ENCODE measurements at places on chromosomes 13 and 19. TPM values are rescaled to one million over a fixed set of nuclear protein-coding genes. Genes with fewer than 3 reads are reported as not detected.

The CCNA1 gene
- not detected for total RNA-seq

The TMC4 gene
- total RNA-seq = 0.55 TPM

The BEST2 gene
- total RNA-seq = not detected

The ZNF177 gene
- 2.2 TPM for total RNA-seq

The ZNF709 gene
- total RNA-seq = 0.48 TPM

The ZNF888 gene
- 3.2 TPM for total RNA-seq

The ZNF134 gene
- 12.0 TPM for total RNA-seq

The TEX29 gene
- total RNA-seq = not detected

The RGCC gene
- total RNA-seq = not detected

The SIGLEC14 gene
- total RNA-seq = not detected

The TSHZ3 gene
- total RNA-seq = 8.0 TPM

The WTIP gene
- total RNA-seq = 29.2 TPM

The SERTAD1 gene
- total RNA-seq = 23.1 TPM

The ZNF419 gene
- total RNA-seq = 9.1 TPM

The MKNK2 gene
- total RNA-seq = 83.8 TPM

The FXYD1 gene
- total RNA-seq = 2.1 TPM

The FLT1 gene
- 113 TPM for total RNA-seq

The CGB8 gene
- total RNA-seq = 0.82 TPM

The MISP gene
- total RNA-seq = not detected

The CYSLTR2 gene
- total RNA-seq = not detected

The TNFRSF19 gene
- 7.3 TPM for total RNA-seq

The JUNB gene
- 92.0 TPM for total RNA-seq

The CPB2 gene
- not detected for total RNA-seq

The PHLDB3 gene
- 8.6 TPM for total RNA-seq

The APOC4 gene
- not detected for total RNA-seq

The CNFN gene
- not detected for total RNA-seq

The LYPD3 gene
- not detected for total RNA-seq

The PTPRH gene
- total RNA-seq = 0.39 TPM

The RFX2 gene
- 7.0 TPM for total RNA-seq

The CCDC70 gene
- not detected for total RNA-seq

The C13orf46 gene
- 1.4 TPM for total RNA-seq

The SGCG gene
- total RNA-seq = not detected

The DNAAF3 gene
- total RNA-seq = 0.66 TPM

The NUFIP1 gene
- 7.5 TPM for total RNA-seq

Data from HFFc6 (cell line).